Activated CD4-positive, alpha-beta T cell treated with anti-CD3 and anti-CD28 coated beads for 24 hours (primary cell): ENCODE measurements at places on chromosomes 2 and 18.
A peak's percentile ranks its signal among the peaks of the same experiment; 100 is the strongest.

GRCh38 chr2:42493468-42494354, at the start of gene KCNG3:
Gene KCNG3 (minus strand): TSS chr2:42493982. CDS start chr2:42493501, 481 bp downstream.
- peak; percentile 58 for DNase-seq

DNA sequence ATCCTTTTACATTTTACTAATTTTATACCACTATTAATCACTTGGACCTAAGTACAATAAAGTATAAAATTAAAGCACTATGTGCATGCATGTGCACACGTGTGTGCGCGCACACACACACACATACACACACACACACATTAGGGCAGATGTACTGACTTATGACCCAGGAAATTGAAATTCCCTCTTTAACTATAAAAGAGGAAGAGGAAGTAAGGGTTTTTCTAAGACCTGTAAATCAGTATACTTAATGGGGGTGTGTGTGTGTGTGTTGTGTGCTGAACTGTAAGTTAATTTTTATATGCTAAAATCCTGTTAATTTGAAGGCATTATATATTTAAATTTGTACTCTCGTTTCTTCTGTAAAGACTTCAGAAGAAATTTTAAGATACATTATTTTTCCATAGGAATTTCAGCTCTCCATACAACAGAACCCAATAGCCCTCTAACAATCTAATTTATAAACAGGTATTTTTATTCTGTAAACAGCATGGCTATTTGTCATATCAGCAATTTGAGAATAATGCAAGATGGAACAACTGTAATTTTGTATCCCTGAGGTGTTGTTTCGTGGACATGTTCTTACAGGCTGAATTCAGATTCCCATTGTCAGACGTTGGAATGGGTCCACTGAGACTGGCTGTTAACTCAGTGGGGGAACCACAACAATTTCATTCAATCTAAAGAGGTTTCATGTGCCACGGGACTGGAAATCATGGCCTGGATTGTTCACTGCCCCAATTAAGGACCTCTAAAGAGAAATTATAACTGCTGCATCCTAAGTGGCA, 90.9 kb downstream of the PLA2R1 start:
- no peak for DNase-seq

DNA sequence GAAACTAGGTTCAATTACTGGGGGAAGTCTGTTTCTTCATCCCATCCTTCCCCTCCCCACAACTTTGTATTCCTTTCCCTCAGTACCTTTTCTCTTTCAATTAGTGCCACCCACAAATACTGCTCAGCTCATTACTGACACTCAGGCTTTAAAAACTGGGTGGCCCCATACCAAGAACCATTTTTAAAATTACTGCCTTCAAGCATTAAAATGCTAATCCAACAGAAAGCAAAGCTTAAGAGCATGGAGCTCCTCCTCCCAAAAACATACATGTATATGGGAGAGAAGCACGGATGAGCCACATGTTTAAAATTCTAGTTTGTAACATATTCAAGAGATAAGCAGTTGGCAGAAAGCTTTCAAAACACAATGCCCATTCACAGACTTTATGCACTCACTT, 44.0 kb downstream of the IRS1 start:
- DNase-seq, result no peak

DNA sequence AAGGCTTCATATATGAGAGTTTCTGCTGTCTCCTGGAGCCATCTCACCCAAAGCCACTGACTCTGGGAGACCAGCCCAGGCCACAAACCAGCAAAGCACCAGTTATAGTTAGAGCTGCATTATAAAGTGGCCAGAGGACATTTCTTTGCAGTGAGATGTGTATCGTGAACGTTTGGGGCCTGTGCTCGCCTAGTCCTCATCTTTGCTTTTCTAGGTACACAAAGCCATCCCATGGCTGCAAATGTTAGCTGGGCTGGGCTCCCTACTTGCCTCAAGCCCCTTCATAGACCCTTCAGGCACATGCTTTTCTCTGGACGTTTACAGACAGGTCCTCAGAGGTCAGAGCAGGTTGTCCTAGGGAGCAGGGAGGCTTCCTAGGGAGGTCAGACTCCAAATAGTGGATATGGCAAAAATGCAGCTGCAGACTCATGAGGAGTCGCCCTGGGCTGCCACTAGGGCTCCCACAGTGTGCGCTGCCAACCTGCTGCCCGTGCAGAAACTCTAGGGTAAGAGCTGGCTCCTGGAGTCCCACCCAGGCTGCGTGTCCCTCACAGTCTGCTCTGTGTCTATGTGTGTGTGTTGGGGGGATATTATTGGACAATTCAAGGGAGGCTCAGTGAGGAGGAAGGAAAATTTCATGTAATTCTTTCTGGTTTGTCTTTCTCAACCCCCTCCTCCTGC, 141.0 kb downstream of the RPIA start:
- DNase-seq, result no peak

GRCh38 chr18:45241271-45241670, 374.0 kb upstream of the SLC14A2 start:
- no peak for DNase-seq

DNA sequence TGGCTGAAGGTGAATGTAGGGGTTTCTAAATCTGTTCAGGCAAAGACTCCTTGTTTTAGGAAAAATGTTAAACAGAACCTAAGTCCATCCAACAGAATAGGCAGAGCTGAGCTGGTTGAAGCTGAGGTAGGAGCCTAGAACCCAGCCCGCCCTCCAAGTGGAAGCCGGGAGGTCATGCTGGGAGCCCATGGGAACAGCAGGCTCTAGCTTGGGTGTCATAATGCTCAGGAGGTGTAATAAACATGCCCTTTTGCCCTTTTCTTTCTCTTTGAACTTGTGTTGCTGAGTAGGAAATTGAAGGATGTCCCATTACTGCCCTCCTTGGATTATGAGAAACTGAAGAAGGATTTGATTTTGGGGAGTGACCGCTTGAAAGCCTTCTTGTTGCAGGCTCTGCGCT, 60.3 kb downstream of the ARMC9 start:
- no peak for DNase-seq

DNA sequence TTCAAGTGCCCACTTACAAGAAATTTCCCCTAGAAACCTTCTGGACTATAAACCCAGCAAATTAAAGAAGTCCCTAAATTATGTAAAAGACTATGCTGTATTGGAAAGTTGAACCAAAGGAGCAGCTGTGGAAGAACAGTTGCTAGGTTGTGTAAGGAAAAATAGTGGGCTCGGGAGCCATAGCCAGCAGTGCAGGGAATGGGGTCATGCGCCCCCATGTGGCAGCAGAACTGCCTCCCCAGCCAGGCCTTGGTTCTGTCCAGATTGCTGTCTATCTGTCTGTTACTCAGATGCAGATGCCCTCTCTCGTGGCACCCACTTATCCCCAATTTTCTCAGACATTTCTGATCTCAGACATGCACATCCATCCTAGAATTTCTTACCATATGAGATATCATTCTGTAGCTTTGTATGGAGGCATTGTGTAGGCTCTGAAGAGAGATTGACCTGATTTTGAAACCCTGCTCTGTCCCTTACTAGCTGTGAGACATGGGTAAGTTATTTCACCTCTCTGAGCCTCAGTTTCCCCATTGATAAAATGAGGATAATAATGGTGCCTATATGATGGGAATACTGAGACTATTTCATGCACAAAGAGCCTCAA, 258.3 kb downstream of the SS18 start:
- no peak for DNase-seq

DNA sequence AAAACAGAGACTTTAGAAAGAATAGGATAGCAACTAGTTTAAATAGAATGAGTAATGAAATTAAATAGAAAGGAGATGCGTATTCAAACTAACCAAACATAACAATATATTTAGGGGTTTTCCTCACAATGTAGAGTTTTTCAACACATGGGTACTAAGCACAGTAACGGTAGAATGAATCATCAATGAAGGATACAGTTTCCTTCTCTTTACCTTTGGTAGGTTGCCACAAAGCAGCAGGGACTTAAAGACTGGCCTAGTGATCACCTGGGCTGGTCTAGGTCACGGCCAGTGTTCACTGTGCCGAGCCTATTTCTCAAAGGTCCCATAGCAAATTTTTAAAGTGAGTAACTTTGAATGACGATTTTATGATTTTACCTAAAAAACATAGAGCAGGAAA, 311.7 kb downstream of the XIRP2 start:
- DNase-seq, result no peak

- DNase-seq, result no peak
Measured at GRCh38 chr18:3851159-3851558, 401.2 kb downstream of the TGIF1 start.

GRCh38 chr2:50225021-50225928, 806.7 kb downstream of the NRXN1 start:
- DNase-seq, result no peak

GRCh38 chr2:60525899-60526298, 27.6 kb downstream of the BCL11A start:
- DNase-seq, result no peak

GRCh38 chr2:165958313-165958960, 4.9 kb upstream of the TTC21B start:
- DNase-seq, result no peak

DNA sequence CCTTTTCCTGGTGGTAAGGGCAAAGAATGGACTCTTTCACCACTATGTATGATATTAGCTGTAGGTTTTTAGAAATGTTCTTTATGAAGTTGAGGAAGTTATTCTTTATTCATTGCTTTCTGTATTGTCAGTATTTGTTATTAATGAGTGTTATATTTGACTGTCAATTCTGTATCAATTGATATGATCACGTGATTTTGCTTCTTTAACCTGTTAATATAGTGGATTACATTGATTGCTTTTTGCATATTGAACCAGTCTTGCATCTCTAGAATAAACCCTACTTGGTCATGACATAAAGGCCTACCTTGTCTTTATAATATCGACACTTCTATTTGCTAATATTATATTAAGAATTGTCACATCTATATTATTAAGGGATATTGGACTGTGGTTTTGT, 18.3 kb upstream of the ST6GAL2 start:
- DNase-seq, result no peak

- DNase-seq, result no peak
Measured at GRCh38 chr18:77645170-77645872, 395.7 kb downstream of the GALR1 start.

DNA sequence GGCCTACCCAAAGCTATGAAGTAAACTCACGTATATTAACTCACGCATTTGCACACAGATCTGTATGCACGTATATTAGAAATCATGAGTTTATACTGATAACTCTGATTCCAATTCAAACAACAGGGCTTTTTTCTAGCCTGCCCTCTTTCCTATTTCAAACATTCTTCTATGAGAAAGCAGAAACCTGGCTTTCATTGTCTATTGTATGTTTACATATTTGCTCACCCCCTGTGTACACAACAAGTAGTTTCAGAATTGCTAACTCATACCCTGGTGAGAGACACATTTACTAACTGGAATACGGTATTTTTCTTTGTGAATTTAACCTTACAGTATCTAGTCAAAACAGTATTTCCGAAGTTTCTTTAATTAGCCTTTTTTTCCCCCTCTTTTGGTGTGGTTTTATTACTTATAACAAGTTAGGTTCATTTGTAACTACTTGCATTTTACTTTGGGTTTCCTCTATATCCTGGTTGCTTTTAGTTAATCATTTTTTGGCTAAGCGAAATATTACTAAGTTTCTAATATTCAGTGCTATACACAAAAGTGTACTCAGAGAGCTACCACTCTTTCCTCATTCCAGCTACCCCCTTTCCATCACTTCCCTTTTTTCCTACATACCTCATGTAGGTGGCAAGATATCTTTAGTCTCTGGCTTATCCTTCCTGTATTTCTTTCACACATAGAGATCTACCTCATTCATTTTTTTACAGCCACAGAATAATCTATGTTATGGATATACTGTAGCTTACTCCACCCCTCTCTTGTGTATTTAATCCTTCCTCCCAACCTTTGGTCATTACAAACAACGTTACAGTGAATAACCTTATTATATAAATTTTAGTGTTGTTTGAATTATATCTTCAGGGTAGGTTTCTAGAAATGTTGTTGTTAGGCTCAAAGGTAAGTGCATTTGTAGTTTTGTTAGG, 112.7 kb upstream of the BCL2L11 start:
- DNase-seq, result no peak

DNA sequence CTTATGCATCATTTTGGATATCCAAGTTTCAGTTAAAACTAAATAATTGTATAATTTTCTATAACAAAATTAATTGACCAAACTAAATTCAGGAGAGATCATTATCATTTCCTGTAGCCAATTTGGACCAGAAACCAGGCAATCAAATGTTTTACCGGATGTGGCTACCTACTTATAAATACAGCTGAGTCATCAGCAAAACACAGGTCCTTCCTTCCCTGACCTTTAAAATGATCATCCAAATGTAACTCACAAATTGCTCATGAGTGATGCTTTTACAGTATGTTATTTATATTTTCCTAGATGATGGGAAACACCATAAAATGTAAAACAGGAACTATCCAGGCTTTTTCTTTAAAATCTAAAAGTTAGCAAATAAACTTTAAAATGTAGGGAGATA, 133.7 kb downstream of the CBLN2 start:
- no peak for DNase-seq

- no peak for DNase-seq
Measured at GRCh38 chr2:45152691-45153090, 143.4 kb upstream of the SIX2 start.

DNA sequence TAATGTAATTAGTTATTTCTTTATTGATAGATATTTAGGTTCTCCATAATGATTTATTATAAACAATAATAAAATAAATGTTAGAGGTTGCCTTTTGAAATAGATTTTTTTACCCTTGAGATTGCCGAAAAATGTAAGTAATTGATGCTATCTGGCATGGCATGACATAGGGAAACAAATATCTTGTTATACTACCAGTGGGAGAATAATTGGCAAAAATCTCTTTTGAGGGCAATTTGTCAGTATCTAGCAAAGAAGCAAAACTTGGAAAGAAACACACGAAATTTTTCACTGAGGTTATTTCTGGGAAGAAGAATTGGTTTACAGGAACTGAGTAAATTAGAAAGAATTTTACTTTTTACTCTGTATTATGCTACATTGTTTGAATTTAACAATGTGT, 547.2 kb upstream of the SETBP1 start:
- DNase-seq, result no peak

- no peak for DNase-seq
Measured at GRCh38 chr2:201882353-201883090, 76.2 kb downstream of the CDK15 start.

- no peak for DNase-seq
Measured at GRCh38 chr2:114006460-114006859, 116.6 kb downstream of the ACTR3 start.

GRCh38 chr2:238031751-238032150, 29.1 kb upstream of the SCLY start:
- DNase-seq, result no peak

GRCh38 chr2:68417926-68418325, 49.2 kb downstream of the FBXO48 start:
- DNase-seq, result no peak

GRCh38 chr2:26380281-26380680, 21.4 kb upstream of the DRC1 start:
- DNase-seq, result no peak
